Retina (tissue), 1 donor: ENCODE measurements at places on chromosomes 6 and 20.

DNA sequence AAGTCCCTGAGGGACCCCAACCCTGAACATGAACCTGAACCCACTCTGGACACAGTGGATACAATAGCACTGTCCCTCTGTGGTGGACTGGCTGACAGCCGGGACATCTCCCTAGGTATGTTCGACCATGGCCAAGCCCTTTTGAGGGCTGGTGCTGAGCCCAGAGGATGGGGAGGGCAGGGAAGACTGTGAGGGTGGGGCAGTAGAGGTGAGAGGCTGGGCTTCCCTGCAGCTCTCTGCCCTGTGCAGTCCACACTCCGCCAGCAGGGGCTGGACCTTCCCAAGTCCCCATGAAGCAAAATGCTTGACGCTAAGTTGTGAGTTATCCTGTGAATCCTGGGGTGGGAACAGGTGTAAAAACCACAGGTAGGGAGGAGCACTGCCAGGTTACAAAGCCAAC, 11.5 kb downstream of the LPIN3 start:
- no peak for DNase-seq

- DNase-seq: no peak
These were observed 27.4 kb upstream of the LRRN4 start for GRCh38 chr20:6081236-6081635.

DNA sequence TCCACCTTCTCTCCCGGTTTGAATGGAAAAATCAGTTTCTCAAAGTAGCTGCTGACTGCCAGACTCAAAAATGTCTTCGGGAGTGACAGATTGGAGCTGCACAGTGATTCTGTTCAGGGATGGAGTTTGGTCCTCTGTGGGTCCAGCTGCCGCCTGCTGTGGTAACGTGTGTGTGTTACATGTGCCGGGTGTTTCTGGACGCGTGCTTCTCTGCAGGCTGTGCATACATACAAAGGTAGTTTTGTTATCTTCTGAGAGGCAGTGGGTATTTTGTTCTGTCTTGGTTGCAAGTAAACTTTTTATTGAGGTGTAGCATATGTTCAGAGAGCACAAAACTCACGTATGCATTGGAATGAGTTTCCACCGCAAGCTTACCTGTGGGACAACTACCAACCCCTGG, 41.3 kb upstream of the NAA20 start:
- DNase-seq: peak; percentile 44

DNA sequence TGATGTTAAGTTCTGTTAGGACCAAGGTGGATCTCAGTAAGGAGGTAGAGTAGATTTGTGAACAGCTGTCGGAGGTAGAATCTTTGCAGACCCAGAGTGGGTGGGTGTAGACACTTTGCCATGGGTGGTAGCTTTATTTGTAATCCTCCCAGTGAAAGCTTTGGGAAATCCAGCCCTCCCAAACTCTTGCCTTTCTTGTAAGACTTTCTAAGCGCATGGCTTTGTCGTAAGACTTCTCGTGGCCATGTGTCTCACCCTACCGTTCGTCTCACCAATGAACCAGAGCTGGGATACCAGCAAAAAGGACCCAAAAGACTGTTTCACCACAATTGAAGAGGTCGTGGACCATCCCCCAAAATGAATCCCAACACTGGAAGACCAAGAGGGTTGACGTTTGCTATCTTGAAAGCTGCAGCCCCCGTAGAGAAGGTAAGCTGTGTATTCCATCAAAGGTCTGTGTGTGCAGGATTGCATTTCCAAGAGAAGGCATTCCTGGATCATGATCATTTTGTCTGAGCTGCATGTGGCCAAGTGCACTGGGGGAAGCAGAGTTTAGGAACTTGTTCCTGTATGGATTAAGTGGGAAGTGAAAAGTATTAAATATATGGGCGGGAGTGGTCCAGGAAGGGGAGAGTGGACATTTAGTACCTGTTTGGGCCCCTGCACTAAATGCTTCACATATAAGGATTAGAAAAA, 5.8 kb upstream of the TMEM14A start:
- no peak for DNase-seq

GRCh38 chr20:32487381-32487780, 97.8 kb downstream of the NOL4L start:
- DNase-seq: no peak

- no peak for DNase-seq
These were observed 16.4 kb upstream of the TTPAL start for GRCh38 chr20:44459271-44459670.

- DNase-seq: no peak
These were observed 317.7 kb upstream of the ADGRB3 start for GRCh38 chr6:68317366-68317765.

GRCh38 chr6:96157018-96157565, 141.3 kb downstream of the FUT9 start:
- DNase-seq: no peak

DNA sequence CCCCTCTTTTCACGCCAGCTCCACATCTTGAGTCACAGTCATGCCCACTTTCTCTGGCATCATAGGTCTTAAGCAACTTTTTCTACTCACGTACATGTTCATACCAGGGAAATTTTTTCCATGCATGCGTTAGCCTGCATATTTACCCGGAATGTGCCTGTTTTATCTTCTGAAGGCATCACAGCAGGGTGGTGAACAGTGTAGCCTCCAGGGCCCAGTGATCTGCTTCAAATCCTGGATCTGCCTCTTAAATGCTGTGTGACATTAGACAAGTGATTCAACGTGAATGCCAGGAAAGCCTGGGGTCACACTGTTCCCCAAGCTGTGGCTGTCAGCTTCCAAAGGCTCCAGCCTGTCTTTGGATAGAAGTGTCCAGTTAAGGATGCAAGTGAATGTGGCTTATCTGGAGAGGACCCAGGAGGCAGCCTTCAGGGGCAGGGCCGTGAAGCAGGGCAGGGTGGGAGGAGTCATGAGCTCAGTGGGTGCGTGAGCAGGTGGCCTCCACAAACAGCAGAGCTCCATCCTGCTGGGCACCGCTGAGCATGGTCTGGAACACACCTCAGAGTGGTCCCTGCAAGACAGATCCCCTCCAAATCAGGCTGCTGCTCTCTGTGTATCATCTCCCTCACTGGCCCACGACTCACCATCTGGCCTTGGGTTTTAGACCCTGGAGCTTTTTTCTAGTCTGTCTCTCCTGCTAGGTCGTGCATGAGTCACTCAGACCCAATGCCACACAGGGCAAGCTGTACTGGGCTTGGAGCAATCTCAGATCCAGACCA, 30.4 kb upstream of the CD93 start:
- no peak for DNase-seq

GRCh38 chr6:26319405-26320128, 45.4 kb upstream of the BTN3A2 start:
- no peak for DNase-seq

- DNase-seq: no peak
These were observed 308.9 kb upstream of the THEMIS start for GRCh38 chr6:128209771-128210170.

- no peak for DNase-seq
These were observed 81.9 kb downstream of the ANKS1A start for GRCh38 chr6:34970957-34971356.

DNA sequence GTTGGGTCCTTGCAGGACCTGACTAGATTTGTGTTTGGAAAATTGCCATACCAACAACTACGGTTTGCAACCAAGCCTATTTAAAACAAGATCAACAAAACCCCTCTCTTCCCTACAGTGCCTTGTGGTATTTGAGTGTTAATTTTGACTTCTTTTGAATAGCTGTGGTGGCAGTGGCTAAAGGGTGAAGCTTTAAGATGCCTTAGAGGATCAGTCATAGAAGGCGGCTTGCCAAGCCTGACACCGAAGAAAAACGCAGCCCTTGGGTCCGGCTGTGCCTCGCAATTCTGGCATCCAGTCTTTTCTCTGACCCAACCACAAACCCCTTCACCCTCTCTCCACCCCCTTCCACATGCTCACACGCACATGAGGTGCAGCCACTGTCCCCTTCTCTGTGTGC, 32.6 kb downstream of the BMP6 start:
- DNase-seq: no peak

- no peak for DNase-seq
These were observed 43.0 kb upstream of the CD83 start for GRCh38 chr6:14074476-14075094.

- no peak for DNase-seq
These were observed 17.2 kb upstream of the FAM50B start for GRCh38 chr6:3831761-3832530.

DNA sequence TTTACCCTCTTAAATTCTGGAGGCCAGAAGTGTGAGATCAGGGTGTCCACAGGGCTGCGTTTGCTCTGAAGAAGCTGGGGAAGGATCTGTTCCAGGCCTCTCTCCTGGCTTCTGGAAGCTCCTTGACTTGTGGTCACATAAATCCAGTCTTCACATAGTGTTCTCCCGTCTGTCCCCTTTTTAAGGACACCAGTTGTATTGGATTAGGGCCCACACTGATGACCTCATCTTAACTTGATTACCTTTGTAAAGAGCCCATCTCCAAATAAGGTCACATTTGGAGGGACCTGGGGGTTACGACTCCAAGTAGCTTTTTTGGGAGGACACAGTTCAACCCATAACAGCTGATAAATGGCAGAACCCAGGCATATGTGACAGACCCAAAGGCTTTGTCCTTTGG, 20.0 kb upstream of the WFDC2 start:
- no peak for DNase-seq

GRCh38 chr6:85416049-85416448, 33.8 kb upstream of the NT5E start:
- no peak for DNase-seq

GRCh38 chr6:42405021-42405420, 46.7 kb downstream of the TRERF1 start:
- no peak for DNase-seq

- no peak for DNase-seq
These were observed 14.6 kb upstream of the TMEM181 start for GRCh38 chr6:158545043-158545966.

GRCh38 chr6:11732036-11732631, 46.5 kb downstream of the ADTRP start:
- DNase-seq: no peak

DNA sequence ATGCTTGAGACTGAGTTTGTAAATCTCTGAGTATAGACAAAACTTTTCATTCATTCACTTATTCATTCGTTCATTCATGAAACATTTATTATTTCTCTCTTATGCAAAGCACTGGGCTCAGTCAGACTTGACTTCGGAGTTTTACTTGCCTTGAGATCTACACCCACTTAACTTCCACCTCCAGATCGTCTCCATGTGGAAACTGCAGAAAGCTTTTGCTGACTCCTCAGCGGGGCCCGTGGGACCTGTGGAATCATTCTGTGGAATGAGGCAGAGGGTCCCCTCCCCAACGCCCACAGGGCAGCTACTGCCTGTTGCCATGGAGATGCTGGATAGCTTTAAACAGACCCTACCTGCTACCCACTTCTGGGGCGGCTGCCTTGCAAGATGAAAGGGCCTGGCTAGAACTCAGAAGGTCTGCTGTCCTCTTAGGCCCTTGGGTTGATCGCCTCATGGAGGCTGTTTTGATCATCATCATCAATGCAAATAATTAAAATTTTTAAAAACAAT, 66.4 kb upstream of the KCNG1 start:
- DNase-seq: no peak

- DNase-seq: no peak
These were observed 96.2 kb downstream of the PLCB1 start for GRCh38 chr20:8228315-8228714.

DNA sequence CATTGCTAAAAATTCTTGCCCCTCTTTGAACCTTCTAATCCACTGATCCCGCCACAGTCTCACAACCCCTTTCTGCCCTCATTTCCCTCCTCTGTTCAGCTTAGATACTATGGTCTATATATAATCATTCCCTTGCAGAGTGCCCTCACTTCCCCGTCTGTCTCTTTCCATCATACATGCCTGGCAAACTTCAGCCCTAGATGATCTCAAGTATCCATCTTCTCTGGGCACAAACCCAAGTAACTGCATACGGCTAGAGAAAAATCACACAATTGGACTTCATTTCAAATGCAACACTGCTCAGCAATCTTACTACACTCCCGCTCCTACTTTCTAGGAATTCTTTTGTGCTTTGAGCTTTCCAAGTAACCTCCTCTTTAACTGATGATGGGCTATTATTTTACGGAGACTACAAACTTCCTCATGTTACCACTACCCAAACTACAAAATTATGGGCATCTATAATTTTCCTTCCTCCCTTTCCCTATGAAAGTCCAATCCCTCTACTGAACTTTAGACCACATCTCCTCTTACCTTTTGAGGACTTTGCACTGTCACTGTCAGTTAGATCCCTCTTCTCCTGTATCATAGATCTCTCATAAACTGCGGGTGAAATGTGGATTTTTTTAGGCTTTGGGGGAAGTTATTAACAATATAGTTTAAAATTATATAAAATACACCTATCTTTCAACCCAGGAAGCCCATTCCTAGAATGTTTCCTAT, 135.6 kb downstream of the BTBD9 start:
- no peak for DNase-seq

DNA sequence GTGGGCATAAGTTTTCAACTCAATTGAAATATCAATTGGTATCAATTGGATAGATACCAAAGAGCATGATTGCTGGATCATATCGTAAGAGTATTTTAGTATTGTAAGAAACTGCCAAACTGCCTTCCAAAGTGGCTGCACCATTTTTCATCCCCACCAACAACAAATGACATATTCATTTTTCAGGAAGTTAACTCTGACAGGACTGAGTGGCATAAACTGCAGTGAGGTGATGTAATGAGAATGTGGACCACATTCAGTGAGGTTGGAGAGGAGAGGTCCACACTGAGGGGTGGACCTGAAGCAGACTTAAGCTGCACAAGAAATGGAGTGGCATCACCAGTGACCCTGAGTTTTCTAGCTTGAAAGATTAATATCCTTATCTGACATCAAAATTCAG, 11.6 kb upstream of the CALHM6 start:
- no peak for DNase-seq

- DNase-seq: no peak
These were observed 570 bp upstream of the PLCB4 start for GRCh38 chr20:9068233-9068801.

DNA sequence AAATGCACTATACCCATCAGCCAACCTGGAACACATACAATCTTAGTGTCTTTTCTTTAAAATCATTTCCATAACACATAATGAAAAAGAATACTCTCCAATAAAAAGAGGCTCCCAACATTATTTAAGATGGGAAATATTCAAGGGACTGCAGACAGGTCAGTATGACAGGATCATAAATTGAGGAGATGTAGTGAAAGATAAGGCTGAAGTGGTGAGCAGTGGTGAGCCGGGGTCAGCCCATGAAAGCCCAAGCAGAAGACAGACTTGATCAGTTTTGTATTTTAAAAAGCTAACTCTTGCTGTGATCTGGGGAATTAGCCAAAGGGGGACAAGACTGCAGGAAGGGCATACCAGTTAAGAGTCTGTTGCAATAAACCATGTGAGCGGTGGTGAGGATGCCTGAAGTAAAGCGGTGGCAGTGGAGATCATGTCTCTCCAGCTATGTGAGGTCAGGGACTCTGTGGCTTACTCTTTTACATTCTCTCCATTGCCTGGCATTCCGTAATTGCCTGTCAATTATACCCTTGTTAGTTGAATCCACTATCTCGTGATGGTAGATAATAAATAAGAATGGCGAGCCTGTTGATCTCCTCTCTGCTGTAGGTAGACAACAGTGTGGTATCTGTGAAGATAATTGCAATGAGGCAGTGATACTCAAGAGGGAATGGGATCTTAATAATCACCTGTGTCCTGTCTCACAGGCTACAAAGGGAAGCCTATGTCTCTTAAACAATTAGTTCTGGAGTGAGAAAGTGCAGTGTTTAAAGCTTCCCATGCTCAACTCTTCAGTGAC, 97.4 kb downstream of the FILIP1 start:
- DNase-seq: no peak

GRCh38 chr20:33850159-33850558, 39.0 kb downstream of the CHMP4B start:
- no peak for DNase-seq

GRCh38 chr6:73722318-73723060, 26.5 kb downstream of the CD109 start:
- DNase-seq: no peak
